ENCODE measurements at places on chromosomes 5 and 9. TPM values are rescaled to one million over a fixed set of nuclear protein-coding genes. Genes with fewer than 3 reads are reported as not detected.

Gene LCN15
- not detected for total RNA-seq

Gene TTC23L
- total RNA-seq: not detected

Gene CENPH
- 11.9 TPM for total RNA-seq

Gene VAV2
- total RNA-seq: 13.4 TPM

Measured in fibroblast of villous mesenchyme (primary cell).